ENCODE measurements at places on chromosomes 3 and 15.

GRCh38 chr3:146035366-146035765, 125.6 kb downstream of the PLOD2 start:
- DNase-seq = no peak

- no peak for DNase-seq
These were observed 2.6 kb downstream of the PRC1 start for GRCh38 chr15:90991587-90992285.

DNA sequence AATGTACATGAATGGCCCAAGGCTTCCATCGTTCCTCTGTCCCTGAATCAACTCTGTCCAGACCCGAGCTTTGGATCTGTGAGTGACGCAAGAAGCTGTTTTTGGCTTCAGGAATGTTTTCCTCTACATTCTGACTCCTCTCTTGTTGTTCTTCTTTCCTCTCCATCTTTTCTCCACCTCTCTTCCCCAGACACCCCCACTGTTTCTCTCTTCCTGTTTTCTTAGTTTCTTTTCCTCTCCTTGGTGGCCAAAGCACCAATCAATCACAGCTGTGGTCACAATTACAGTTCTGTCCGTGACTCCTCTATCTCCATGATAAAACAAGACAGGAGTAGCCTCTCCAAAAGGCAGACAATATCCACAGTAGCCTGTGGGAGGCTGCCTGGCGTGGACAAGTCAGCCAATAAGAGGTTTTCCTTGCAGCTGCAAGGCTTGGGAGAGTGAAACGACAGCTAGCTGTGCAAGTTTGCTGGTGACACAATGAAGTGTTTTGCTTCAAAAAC, 4.9 kb upstream of the TMEM212 start:
- peak; percentile 93 for DNase-seq

GRCh38 chr3:152843955-152844354, 9.0 kb downstream of the P2RY1 start:
- no peak for DNase-seq

- peak; percentile 59 for DNase-seq
These were observed 1.4 kb downstream of the DNAJA4 start for GRCh38 chr15:78265752-78266224.

- no peak for DNase-seq
These were observed 1.2 kb downstream of the SETD2 start for GRCh38 chr3:47162697-47163168.

- DNase-seq = no peak
These were observed 179.1 kb downstream of the WDR72 start for GRCh38 chr15:53580366-53580765.

DNA sequence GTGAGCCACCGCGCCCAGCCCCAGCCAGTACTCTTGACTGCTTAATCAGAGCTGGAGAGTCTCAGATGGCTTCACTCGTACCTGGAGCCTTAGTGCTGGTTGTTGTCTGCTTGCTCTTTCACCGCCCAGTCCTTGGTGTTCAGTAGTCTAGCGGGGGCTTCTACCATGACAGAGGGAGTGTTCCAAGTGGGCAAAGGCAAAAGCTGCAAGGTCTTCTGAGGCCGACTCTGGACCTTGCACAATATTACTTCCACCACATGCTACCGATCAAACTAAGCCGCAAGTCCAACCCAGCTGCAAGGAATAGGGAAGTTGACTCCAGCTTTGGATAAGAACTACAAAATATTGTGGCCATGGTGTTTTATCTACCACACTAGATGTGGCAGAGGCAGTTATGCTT, 6.6 kb downstream of the PARL start:
- DNase-seq = peak; percentile 99

DNA sequence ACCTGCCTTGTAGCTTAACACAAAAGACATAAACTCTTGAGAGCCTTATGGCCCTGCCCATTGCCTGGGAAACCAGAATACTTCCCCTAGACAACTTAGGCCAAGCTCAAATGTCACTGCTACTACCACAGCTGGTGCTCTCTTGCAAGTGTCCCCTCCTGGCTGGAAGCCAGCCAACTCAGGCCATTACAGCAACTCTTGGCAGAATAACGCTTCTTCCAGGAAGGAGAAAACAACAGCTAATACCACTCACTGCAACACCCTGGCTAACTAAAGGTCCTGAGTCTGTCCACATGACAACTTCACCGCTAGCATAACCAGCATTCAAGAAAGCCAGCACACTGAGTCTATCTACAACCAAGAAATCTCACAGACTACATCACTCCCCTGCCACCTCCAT, 5.1 kb upstream of the B4GALT4 start:
- peak; percentile 71 for DNase-seq

DNA sequence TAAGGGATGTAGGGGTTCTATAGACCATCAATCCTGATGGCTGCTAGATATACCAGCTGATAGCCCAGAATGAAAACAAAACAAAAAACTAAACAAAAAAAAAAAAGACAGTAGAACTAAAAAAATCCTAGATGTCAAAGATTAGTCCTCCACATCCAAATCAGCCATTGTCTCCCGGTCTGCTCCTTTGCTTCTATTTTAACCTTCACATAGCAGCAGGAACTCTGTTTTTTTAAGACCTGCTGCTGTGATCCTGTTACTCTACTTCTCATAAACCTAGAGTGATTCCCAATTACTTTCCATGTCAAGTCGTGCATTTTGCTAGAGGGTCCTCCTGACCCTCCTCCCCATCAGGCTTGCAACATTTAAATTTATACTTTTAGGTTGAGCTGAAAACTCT, 2.5 kb downstream of the IFT122 start:
- DNase-seq = no peak

DNA sequence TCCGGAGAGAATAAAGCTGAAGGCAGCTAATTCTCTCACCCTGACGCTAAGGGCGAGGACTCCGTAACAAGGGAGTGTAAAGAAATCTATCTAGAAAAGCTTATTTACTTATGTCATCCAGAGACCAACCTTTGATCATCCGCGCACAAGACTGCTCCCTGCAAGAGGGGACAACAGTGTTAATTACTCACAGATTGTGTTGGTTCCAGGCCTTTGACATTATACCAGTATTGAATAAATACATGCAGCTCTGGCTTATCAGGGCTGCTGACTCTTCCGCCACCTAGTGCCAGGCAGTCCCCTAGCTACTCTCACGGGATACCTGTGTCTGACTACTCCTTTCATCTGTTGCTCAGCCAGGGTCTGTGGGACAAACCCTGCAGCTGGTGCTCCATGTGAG, 211.7 kb downstream of the DTWD1 start:
- DNase-seq = no peak

DNA sequence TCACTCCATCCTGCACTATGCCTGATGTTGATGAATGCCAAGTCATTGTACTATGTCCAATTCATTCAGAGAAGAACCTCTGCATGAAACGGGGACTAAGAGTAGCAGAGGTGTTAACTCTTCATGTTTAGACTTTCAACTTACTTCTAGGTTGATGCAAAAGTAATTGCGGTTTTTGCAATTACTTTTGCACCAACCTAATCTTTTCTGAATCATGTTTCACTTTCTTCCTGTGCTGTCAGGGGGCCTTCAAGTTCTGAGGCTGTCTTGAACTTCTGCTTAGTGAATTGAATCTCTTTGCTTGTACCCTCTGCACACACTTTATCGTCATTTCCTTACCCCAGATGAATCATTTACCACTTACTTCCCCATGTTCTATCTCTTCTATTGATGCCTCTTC, 636.2 kb downstream of the NAALADL2 start:
- DNase-seq = peak; percentile 88

DNA sequence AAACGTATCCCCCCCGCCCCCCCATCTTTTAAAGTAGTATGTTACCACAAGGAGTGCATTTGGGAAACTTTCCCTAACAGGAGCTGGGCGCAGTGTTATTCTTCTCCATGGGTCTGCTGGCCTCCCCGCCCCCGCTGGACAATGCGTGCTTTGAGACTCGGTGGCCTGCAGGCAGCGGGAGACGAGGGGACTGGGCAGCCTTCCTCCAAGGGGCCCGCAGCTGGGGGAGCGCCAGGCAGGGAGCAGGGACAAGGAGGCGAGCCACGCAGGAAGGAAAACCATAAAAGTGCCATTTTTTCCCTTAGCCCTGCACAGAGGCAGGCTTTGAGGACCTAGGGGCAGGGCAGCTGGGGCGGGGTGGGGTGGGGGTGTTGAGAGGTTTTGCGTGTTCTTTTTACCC, 14.1 kb downstream of the SOX2 start:
- no peak for DNase-seq

- no peak for DNase-seq
These were observed 29.7 kb upstream of the SHC4 start for GRCh38 chr15:48993380-48993779.

DNA sequence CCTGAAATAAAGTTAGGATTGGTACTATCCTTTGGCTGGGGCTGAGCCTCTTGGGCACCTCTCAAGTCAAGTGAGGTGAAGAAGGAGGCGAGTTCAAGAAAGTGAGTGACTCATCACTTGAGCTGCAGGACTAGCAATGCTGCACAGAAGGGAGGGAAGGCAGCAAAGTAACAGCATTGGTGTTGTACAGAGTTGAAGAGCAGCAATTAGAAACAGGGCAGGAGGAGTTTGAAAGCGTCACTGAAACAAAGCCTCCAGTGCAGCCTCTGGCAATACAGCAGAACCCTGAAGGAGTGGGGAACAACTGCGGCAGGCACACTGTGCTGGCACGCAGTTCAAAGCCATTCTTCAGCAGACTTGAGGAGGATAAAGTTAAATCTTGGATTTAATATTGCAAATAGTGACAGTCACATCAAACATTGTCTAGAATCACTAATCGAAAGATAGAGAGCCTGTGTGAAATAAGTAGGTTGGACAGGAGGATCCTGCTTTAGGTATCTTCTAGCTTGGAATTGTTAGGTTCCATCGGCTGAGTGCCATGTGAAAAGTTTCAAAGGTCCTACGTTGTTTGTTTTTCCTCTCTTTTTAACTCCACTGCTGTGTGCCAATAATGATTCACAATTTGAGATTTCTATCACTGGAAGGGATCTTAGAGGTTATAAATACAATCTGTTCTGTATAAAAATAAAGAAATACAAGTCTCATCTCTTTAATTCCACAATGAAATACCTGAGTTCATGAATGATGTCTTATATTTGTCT, 479.8 kb downstream of the NAALADL2 start:
- DNase-seq = no peak

DNA sequence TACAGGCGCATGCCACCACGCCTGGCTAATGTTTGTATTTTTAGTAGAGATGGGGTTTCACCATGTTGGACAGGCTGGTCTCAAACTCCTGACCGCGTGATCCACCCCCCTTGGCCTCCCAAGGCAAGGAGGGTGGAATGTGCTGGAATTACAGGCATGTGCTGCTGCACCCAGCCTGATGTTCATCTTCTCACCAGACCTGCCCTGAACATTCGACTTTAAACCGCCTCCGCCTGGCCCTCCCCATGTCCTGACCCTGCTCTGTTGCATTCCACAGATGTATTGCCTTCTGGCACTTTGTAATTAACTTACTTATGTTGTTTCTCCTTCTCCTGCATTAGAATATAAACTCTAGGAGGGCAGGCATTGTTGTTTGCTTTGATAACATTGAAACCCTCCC, 102.1 kb downstream of the LINGO1 start:
- no peak for DNase-seq

DNA sequence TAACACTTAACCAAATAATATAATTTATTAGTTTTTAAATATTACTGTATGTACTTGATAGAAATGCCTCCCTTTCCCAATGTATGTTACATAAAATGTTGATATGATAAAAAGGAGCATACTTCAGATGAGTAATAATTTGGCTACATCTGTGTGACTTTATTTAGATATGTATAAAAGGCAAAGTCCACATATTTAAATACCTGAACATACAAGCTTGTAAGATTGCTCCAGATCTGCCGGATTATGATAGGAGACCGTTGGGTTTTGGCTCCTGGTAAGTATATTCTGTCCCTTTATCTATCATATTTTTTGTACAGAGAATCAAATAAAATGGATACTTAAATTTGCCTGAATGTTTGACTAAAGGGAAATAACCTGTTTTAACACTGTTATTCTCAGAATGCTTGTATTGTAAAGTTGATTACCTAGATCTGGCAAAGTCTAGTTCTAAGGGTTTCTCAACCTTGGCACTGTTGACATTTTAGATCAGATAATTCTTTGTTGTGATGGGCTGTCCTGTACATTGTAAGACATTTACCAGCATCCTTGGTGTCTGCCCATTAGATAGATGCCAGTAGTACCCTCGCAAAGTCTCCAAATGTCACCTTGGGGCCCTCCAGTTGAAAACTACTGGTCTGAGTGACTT, 38.5 kb downstream of the LRCH3 start:
- no peak for DNase-seq

GRCh38 chr15:85412956-85413854, 32.8 kb downstream of the AKAP13 start:
- DNase-seq = peak; percentile 76

DNA sequence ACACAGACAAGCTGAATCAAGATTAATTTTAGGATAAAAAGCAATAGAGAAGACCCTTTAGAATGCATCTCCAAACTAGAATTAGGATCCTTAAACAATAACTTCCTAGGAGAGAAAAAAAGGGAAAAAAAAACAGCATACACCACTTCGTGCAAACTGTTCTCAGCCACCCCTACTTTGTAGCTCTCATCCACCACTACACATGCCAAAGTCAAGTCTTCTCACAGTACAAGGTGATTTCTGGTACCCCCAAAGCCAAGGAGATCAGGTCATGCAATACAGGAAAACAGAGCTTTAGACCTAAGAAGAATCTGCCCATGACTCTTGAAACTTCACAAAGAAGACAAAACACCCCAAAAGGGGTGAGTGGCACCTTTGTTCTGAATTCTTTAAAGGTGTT, 166.9 kb downstream of the SUCNR1 start:
- no peak for DNase-seq

DNA sequence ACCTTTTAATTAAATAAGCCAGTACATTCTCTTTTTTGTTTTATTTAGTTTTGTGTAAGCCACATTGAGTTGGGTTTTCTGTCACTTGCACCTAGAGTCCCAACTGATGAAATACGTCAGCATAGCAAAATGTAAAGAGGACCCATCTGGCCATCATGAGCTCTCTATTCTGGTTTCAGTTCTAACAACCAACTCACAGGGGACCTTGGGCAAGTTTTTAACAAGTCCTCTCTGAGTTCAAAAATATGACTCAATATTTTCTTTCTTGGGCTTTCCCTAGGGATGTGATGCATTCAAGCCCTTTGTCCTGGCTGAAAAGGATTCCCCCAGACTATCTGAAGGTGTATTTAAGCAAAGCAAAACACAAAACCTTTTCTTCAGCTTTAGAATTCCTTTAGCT, 32.9 kb downstream of the PLCH1 start:
- no peak for DNase-seq

Data from MV-4-11 (cell line).